Activated CD8-positive, alpha-beta memory T cell treated with anti-CD3 and anti-CD28 coated beads, Interleukin-2, amount 10 ng/mL, durations not matched to agents 7 days and 5 days (primary cell): ENCODE measurements at places on chromosomes 3 and 15.

GRCh38 chr15:79769069-79769481 lies 127.7 kb downstream of the MTHFS start:
- no peaks in the 10 kb centered on the region for H3K4me1 ChIP-seq
- H3K27me3 ChIP-seq: peaks cover 28% of the 10 kb centered on the region
- H3K27ac ChIP-seq: no peak overlapping the region
- no peak for DNase-seq

DNA sequence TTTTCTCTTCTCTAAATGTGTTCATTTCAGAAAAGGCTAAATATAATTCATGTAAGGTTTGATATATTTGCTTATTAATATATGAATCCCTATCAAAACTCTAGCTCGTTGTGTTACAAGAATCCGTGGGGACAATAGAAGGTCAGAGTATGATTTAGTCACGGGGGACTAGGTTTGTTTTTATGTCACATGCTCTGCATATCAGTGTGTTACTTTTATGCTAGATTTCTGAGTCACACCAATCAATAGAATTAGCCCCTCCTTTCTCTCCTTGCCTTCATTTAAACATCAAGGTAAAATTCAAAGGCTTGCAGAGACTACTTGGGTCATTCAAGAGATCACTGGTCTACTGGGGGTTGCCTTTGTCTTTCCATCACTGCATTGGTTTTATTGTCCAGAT lies 636.1 kb downstream of the NR2F2 start:
- no peak for DNase-seq
- H3K36me3 ChIP-seq: no peaks in the 10 kb centered on the region
- H3K4me3 ChIP-seq: no peak overlapping the region

GRCh38 chr15:61146931-61147230 lies 82.2 kb downstream of the RORA start:
- no peak for DNase-seq
- H3K4me1 ChIP-seq: no peaks in the 10 kb centered on the region
- no peak overlapping the region for H3K27ac ChIP-seq
- H3K36me3 ChIP-seq: no peaks in the 10 kb centered on the region
- H3K27me3 ChIP-seq: peaks cover 66% of the 10 kb centered on the region
- no peak overlapping the region for H3K4me3 ChIP-seq

- H3K4me1 ChIP-seq: peaks cover 23% of the 10 kb centered on the region
- H3K36me3 ChIP-seq: peaks cover 4% of the 10 kb centered on the region
- no peak overlapping the region for H3K27ac ChIP-seq
- peaks cover 11% of the 10 kb centered on the region for H3K27me3 ChIP-seq
- no peak overlapping the region for H3K4me3 ChIP-seq
- no peak for DNase-seq
Measured at GRCh38 chr3:46183330-46183729, 24.8 kb downstream of the CCR1 start.

DNA sequence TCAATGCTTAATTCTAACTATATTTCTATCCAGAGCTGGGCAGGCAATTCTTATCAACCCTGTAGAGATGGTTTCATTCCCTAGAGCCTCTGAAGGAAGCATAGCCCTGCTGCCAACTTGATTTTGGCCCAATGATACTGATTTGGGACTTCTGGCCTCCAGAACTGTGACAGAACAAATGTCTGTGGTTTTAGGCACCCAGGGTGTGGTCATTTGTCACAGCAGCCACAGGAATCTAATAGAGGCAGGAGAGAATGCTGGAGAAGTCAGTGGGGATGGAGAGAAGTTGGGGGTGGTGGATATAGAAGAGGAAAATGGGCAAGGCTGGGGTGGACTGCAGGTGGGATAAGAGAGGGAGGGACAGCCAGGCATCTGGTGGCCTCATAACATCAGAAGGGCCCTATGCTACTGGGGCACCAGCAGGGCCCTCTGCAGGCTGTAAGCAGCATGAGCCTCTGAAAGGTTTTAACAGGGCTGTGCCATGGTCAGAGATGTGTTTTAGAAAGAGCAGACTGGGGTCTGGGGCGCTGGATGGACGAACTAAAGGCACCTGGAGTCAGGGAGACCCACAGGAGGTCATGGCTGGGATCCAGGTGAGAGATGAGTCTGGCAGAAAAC lies 19.8 kb downstream of the MRPS11 start:
- no peaks in the 10 kb centered on the region for H3K4me1 ChIP-seq
- H3K27me3 ChIP-seq: no peaks in the 10 kb centered on the region
- H3K4me3 ChIP-seq: no peak overlapping the region
- H3K27ac ChIP-seq: peak overlapping the region; percentile 5

- no peak overlapping the region for H3K27ac ChIP-seq
- no peak overlapping the region for H3K4me3 ChIP-seq
- peaks cover 9% of the 10 kb centered on the region for H3K27me3 ChIP-seq
- no peaks in the 10 kb centered on the region for H3K4me1 ChIP-seq
- no peaks in the 10 kb centered on the region for H3K36me3 ChIP-seq
- DNase-seq: no peak
Measured at GRCh38 chr3:12737319-12737718, 21.7 kb downstream of the TMEM40 start.

- no peak overlapping the region for H3K27ac ChIP-seq
- no peak overlapping the region for H3K4me3 ChIP-seq
- no peaks in the 10 kb centered on the region for H3K4me1 ChIP-seq
- DNase-seq: no peak
Measured at GRCh38 chr3:197343656-197344408, 45.4 kb upstream of the DLG1 start.

- no peaks in the 10 kb centered on the region for H3K4me1 ChIP-seq
- no peaks in the 10 kb centered on the region for H3K27me3 ChIP-seq
- H3K4me3 ChIP-seq: no peak overlapping the region
- H3K27ac ChIP-seq: no peak overlapping the region
- no peaks in the 10 kb centered on the region for H3K36me3 ChIP-seq
- no peak for DNase-seq
Measured at GRCh38 chr3:35675206-35675605, 35.9 kb downstream of the ARPP21 start.

GRCh38 chr3:355622-356021 lies 159.1 kb downstream of the CHL1 start:
- no peaks in the 10 kb centered on the region for H3K27me3 ChIP-seq
- no peaks in the 10 kb centered on the region for H3K4me1 ChIP-seq
- H3K27ac ChIP-seq: no peak overlapping the region
- H3K36me3 ChIP-seq: no peaks in the 10 kb centered on the region
- H3K4me3 ChIP-seq: no peak overlapping the region

- H3K4me3 ChIP-seq: no peak overlapping the region
- H3K36me3 ChIP-seq: peaks cover 45% of the 10 kb centered on the region
- H3K27me3 ChIP-seq: peaks cover 7% of the 10 kb centered on the region
Measured at GRCh38 chr3:114242947-114243346, 5.6 kb upstream of the ZNF80 start.

GRCh38 chr3:171055336-171056178 lies 29.0 kb upstream of the SLC2A2 start:
- no peak overlapping the region for H3K4me3 ChIP-seq
- DNase-seq: no peak
- no peaks in the 10 kb centered on the region for H3K36me3 ChIP-seq
- H3K27me3 ChIP-seq: peaks cover 5% of the 10 kb centered on the region
- no peaks in the 10 kb centered on the region for H3K4me1 ChIP-seq

- H3K36me3 ChIP-seq: peaks cover 33% of the 10 kb centered on the region
- DNase-seq: no peak
- no peak overlapping the region for H3K27ac ChIP-seq
- no peaks in the 10 kb centered on the region for H3K27me3 ChIP-seq
Measured at GRCh38 chr3:42094128-42094527, 3.0 kb downstream of the TRAK1 start.

DNA sequence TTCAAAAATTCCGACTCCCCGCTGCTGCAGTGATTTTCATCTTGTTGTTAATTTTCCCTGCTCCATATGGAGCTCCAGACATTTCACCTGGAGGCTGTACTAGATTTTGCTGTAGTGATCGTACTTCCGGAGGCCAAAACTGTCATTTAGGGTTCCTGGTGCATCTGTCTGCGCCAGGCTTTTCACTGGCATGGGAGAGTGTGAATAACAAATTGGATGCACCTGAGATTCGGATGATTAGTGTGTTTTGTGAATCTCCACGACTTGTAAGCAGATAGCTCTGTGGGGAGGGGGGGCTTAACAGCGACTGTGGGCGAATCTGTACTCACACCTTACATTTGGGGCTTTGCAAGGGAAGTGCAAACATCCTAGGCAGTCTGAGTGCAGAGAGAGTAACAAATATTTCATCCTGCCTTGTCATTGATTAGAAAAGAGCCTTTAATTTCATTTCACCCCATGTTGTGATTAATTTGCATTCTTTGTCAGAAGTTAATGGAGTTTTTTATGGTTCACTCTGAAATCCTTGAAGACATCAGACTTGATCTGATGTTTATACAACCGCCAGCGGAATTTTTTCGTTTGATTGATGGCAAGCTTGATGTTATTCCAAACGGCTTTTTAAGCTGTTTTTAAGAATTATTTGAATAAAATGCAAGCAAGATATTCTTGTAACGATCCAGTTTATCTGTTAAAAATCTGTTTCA lies 92.5 kb upstream of the SKOR1 start:
- no peak overlapping the region for H3K4me3 ChIP-seq
- H3K4me1 ChIP-seq: peaks cover 11% of the 10 kb centered on the region
- no peaks in the 10 kb centered on the region for H3K36me3 ChIP-seq

DNA sequence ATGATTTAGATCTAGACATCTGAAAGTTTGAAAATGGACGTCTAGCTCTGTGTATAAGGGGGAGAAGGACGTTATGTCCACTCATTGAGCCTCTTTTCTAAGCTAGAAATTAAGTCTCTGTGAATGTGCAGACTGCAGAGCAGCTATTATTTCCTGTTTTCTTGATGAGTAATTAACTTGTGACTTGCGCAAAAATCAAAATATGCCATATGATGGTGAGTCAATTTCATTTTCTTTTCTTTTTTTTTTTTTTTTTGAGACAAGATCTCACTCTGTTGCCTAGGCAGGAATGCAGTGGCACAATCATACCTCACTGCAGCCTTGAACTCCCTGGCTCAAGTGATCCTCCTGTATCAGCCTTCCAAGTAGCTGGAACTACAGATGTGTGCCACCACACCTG lies 14.1 kb downstream of the LACTB start:
- peaks cover 10% of the 10 kb centered on the region for H3K4me1 ChIP-seq
- no peak for DNase-seq
- no peak overlapping the region for H3K27ac ChIP-seq
- H3K36me3 ChIP-seq: peaks cover 3% of the 10 kb centered on the region

DNA sequence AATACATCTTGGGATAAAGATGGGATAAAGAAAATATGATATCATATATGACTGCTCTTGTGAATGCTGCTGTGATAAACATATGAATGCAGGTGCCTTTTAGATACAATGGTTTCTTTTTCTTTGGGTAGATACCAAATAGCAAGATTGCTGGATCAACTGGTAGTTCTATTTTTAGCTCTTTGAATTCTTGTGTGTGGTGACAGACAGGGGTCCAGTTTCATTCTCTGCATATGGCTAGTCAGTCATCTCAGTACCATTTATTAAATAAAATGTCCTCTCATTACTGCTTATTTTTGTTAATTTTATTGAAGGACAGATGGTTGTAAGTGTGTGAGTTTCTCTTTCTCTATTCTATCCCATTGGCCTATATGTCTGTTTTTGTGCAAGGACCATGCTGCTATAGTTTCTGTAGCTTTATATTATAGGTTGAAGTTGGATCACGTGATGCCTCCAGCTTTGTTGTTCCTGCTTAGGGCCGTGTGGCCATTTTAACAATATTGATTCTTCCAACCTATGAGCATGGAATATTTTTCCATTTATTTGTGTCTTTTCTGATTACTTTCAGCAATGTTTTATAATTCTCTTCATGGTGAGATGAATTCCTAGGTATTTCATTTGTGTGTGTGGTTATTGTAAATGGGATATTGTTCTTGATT lies 1089.8 kb upstream of the CADM2 start:
- no peaks in the 10 kb centered on the region for H3K36me3 ChIP-seq
- DNase-seq: no peak
- no peaks in the 10 kb centered on the region for H3K4me1 ChIP-seq
- no peak overlapping the region for H3K27ac ChIP-seq
- H3K27me3 ChIP-seq: no peaks in the 10 kb centered on the region
- no peak overlapping the region for H3K4me3 ChIP-seq
